Left forelimb (tissue), 1 donor: ENCODE measurements at places on chromosomes 4 and X.

DNA sequence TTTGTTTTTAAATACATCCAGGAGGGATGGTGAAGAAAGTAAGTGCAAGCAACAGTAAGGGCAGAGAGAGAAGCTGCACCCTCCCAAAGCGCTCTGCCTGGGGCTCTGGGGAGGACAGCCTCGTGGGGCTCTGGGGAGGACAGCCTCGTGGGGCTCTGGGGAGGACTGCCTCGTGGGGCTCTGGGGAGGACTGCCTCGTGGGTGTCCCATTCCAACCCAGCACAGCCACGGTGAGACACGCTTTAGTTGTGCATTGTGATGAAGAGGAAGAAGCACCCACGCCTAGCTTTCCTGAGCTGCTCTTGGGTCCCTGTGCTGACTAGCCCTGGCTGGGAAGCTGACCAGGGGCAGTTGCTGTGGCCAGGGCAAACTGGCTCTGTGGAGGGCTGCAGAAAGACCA is 43.1 kb upstream of the SLC25A4 start:
- no peak for DNase-seq

- DNase-seq, result no peak
Observed at GRCh38 chrX:10110984-10111363, 45.8 kb upstream of the CLCN4 start.

DNA sequence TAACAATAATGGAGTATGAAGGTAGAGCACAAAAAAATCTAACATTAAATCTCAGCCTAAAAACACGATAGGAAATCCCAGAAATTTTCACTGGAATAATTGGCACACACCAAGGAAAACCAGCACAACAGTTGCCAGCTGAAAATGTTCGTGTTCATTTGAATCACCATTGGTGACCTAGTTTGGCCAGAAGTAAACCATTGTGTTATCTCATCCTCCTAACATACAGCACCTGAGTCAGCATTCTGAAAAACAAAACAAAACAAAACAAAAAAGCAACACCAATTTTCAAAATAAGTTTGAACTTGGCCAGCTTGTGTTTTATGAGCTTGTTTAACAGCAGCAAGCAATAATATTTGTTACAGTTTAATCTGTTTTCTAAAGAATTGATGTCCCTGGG is 41.1 kb downstream of the UCHL1 start:
- no peak for DNase-seq

GRCh38 chr4:112861691-112862674 is 187.5 kb upstream of the ANK2 start:
- DNase-seq, result no peak

GRCh38 chrX:13829983-13830382 is 13.1 kb upstream of the GPM6B start:
- no peak for DNase-seq

GRCh38 chr4:72846280-72847111 is 223.0 kb downstream of the COX18 start:
- no peak for DNase-seq

- peak; percentile 97 for DNase-seq
Observed at GRCh38 chrX:318068-318738, 393 bp downstream of the GTPBP6 start.

- DNase-seq, result no peak
Observed at GRCh38 chr4:38846015-38846414, 10.6 kb downstream of the TLR6 start.

DNA sequence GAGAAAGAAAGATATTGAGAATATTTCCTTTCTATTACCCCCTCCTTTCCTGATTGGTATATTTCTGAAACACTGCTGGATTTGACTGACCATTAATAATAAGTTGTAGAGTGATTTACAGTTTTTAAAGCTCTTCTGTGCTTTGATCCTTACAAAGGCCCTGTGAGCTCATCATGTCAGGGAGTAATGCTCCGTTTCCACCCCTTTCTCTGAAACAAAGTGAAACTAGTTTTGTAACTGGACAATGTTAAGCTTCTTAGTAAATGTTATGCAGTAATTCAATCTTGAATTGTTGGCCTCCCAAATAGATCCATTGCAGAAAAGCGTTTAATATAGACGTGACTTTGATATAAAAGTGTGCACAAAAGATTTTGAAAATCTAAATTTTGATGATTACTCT is 190.1 kb upstream of the GNPDA2 start:
- no peak for DNase-seq

DNA sequence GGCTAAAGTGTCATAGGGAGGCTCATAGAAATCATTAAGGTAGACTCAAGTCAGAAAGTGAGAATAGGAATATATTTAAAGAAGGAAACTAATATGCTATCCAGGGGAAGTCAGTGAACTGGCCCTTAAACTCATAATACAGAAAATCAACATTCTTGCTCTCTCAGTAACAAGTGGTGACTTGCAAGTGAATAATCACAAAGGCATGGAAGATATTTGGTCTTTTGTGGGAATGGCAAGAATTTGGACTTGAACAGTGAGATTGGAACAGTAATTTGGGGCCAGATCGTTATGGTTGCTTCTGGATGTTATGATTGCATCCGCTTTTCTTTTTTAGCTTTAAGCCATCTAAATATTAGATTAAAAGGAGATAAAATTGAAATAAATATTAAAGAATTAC is 103.8 kb downstream of the TBC1D19 start:
- DNase-seq, result no peak

GRCh38 chrX:7252013-7252610 is 104.2 kb upstream of the PUDP start:
- DNase-seq, result no peak

GRCh38 chr4:2510351-2511259 is 25.8 kb upstream of the FAM193A start:
- DNase-seq, result no peak

DNA sequence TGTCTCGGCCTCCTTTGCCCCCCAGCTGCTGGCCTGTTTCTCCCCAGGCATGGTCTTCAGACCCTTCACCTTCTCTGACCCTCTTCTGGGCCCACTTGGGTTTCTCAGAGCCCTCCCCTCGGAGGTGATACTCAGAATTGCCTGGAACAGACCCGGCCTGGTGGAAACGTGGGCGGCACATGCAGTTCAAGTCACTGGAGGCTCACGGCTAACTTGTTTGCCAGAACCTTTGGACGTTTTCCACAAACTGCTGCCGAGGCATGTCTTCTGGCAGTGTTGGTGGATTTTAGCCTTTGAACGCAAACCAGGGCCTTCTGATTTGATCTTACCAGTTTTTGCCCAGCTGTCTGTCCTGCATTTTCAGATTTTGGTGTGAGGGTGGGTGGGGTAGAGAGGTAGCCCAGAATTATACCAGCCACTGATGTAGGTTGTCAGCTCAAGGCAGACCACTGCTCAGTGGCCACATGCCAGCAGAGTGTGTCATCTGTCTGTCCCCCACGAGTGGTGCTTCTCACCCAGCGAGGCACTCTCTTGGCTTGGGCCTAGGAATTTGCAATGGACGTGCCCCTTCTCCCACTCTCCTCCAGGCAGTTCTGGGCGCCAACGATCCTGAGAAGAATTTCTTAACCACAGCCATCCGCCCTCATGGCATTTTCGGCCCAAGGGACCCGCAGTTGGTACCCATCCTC is 32.5 kb upstream of the ZNF185 start:
- no peak for DNase-seq

- DNase-seq, result no peak
Observed at GRCh38 chr4:25624616-25625015, 31.0 kb upstream of the SLC34A2 start.

- DNase-seq, result no peak
Observed at GRCh38 chr4:70984589-70984988, 8.9 kb upstream of the DCK start.

GRCh38 chr4:85446141-85446861 is 28.6 kb upstream of the ARHGAP24 start:
- DNase-seq, result no peak

DNA sequence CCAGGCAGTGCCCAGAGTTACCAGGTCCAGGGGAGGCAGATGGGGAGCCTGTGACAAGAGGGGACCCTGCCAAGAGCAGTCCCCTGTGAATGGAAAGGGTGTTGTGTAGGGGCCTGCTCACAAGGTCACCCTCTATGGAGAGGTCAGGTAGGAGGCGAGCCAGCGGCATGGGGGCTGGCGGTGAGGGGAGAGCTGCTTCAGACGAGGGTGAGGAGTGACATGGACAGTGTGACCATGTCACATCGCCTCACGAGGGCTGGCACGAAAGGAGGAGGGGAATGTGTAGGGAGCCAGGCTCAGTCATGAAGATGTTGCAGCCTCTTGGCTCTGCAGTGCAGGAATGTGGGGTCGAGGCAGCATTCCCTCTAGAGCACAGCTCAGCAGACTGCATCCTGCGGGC is 29.6 kb downstream of the CLCN4 start:
- DNase-seq, result no peak

- DNase-seq, result no peak
Observed at GRCh38 chrX:81390237-81390636, 188.3 kb downstream of the SH3BGRL start.

- DNase-seq, result no peak
Observed at GRCh38 chr4:189162073-189162789, 778.4 kb upstream of the FRG1 start.

GRCh38 chr4:125319311-125319710 is 4.6 kb downstream of the FAT4 start:
- DNase-seq, result no peak

- no peak for DNase-seq
Observed at GRCh38 chrX:141701072-141701471, 2.5 kb upstream of the SPANXD start.

DNA sequence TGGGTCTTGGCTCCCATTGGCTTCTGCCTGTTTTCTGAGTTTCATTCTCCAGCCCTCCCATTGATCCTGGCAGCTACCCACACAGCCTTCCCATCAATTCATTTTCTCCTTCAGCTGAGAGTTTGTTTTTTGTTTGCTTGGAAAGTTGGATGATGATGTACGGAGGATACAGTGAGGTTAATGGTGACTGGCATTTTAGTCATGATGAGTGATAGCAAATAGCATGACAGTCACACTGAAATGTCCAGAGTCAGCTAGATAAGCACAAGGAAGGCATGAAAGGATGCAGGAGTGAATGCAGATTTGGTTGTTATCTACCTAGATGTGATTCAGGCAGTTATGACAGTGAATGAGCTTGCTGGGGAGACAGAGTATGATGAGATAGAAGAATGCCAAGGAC is 30.6 kb upstream of the LCORL start:
- no peak for DNase-seq

- no peak for DNase-seq
Observed at GRCh38 chrX:104105330-104106262, 6.7 kb upstream of the ZCCHC18 start.

- no peak for DNase-seq
Observed at GRCh38 chrX:155747520-155747919, 133.6 kb upstream of the VAMP7 start.

GRCh38 chr4:38500433-38500832 is 163.6 kb upstream of the KLF3 start:
- DNase-seq, result no peak

DNA sequence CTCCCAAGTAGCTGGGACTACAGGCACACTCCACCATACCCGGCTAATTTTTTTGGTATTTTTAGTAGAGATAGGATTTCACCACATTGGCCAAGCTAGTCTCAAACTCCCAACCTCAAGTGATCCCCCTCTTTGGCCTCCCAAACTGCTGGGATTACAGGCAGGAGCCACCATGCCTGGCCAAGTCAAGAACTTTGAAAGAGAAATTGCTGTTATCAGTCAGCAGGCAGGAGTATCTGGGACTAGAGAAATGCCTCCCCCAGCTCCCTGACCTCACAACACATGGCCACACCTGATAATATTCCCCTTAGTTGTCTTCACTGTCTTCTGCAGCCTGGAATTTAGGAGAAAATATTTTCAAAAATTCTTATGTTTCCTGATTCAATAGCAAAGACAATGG is 7.4 kb downstream of the TXK start:
- no peak for DNase-seq

- DNase-seq, result no peak
Observed at GRCh38 chrX:46575586-46575985, 2.0 kb downstream of the CHST7 start.

GRCh38 chrX:39982948-39983347 is 114.8 kb downstream of the BCOR start:
- no peak for DNase-seq

GRCh38 chr4:165319030-165319429 is 8.4 kb upstream of the MSMO1 start:
- DNase-seq, result no peak

GRCh38 chr4:25123236-25123635 is 37.0 kb downstream of the SEPSECS start:
- no peak for DNase-seq

DNA sequence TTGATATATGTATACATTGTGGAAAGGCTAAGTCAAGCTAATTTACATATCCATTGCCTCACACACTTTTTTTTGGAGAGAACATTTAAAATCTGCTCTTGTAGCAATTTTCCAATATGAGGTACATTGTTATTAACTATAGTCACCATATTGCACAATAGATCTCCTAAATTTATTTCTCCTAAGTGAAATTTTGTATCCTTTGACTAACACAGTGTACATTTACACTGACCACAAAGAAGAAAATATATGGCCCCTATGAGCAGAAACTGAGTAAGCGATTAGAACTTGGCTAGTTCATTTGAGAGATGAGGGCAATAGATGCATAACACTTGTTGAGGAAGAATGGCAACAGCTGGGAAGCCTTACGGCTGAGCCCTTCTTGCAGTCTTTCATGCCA is 20.3 kb upstream of the GUCY1B1 start:
- DNase-seq, result no peak

DNA sequence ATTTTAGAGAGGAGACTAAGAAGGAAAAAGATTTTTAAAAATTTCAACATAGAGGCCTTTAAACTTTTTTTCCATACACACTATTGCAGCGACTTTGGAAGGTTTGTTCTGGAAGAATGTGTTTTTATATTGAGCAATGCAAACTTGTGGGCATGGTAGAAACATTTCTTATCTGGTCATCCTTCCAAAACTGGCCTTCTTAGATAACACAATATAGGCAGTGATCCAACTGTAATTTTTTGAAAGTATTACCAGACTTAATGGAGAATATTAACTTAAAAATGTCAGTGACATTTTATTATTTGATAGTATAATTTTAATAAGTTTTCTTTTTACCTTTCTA is 25.6 kb downstream of the FHDC1 start:
- DNase-seq, result no peak
